Muscle of arm (tissue), 14 donors: ENCODE measurements at places on chromosomes 1 and 21.

DNA sequence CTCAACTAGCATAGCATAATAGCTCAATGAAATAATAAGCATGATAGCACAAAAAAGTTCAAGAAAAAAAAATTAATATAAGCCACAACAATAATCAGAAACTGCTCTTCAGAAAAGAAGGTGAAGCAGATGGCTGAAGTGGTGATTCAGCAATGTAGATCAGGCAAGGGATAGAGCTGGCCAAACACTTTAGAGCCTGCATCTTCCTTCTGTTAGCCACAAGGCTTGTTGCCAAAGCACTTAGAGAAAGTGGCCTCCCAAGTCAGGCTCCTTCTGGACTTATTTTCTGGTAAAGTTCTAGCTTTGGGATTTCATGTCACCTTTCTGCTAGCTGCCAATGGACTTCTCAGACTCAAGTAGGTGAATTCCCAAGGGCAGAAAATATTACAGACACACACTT is 60.3 kb upstream of the C1orf87 start:
- no peak for DNase-seq

DNA sequence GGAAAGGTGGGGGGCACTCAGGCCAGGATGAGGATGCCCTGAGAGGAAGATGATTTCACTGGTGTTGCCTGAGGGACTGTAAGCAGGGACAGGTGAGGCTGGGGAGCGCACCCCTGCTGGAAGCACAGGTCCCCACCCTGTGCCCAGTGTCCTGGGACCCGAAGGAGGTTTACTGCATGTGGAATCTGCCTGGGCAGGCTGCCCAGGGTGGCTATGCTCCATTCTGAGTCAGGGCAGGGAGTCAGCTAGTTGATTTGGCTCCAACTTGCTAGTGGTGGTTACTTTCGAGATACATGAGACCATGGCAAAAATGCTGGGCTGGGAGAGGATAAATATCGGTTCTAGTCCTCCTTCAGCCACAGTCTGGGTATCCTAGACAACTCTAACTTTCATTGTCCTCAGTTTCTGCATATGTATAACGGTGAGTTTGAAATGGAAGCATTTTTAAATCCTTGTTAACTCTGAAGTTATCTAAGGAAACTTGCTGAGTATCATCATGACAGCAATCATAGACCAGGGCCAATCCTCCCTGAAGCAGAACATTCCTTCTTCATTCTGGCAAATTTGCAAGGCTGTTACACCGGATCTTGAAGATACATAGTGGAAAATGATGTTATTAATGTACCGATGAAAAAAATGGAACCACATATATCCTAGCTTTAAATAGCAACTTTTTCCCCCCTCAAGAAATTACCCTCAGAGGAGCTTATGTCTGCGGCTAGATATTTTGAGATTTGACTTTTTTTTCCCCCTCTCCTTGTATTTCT is 7.7 kb downstream of the TLR5 start:
- DNase-seq, result no peak

DNA sequence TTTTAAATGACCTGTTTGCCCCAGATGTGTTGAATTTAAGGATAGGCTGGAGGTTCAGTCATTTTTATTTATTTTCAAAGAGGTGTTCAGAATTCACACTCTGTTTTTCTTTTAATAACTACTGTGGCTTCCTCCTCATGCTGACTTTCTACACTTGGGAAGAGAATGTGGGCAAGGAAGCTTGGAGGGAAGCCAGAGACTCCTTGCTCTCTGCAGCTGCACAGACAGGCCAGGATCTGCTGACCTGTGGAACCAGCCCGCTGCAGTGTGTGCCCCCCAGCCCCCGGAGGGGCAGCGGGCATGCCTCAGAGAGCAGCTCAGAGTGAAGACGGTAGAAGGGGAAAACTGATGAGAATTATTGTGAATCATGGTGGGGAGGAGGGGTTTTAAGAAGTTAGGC is 16.9 kb downstream of the MGST3 start:
- no peak for DNase-seq

DNA sequence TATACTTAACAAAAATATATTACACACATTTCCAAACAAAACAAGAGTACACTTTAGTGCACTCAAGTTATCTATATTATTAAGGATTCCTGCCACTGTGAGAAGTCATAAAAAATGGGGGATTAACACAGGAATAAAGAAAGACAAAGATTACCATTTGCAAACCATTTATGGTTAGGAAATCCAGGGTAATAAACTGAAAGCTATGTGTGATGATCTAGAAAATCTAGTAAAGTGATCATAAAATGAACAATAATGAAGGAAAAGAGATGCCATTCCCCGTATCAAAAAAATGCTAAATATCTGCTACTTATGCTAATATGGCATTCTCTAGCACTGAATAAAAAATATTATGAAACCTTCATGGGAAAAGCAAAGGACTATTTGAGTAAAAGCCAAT is 101.4 kb downstream of the AK5 start:
- no peak for DNase-seq

DNA sequence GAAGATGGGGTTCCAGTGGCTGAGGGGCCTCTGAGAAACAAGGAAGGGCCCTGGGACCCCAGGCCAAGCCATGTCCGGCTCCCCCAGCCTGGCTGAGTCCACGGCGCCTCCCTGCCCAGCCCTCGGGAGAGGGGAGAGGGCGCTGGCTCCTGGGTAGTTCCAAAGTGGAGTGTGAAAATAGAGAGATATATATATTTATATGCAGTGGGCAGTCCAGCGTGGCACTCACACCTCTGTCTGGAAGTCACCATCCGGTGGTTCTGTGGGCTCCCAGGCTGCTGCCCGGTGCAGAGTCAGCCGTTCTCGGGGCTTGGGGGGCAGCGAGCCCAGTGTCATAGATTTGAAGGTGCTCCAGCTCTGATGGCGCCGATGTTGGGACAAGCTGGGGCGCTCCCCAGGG is 23.4 kb upstream of the COL16A1 start:
- no peak for DNase-seq

GRCh38 chr1:206666031-206666561 is 18.6 kb upstream of the MAPKAPK2 start:
- no peak for DNase-seq
